ENCODE measurements at places on chromosomes 2 and 18. TPM values are rescaled to one million over a fixed set of nuclear protein-coding genes. Genes with fewer than 3 reads are reported as not detected.

DNA sequence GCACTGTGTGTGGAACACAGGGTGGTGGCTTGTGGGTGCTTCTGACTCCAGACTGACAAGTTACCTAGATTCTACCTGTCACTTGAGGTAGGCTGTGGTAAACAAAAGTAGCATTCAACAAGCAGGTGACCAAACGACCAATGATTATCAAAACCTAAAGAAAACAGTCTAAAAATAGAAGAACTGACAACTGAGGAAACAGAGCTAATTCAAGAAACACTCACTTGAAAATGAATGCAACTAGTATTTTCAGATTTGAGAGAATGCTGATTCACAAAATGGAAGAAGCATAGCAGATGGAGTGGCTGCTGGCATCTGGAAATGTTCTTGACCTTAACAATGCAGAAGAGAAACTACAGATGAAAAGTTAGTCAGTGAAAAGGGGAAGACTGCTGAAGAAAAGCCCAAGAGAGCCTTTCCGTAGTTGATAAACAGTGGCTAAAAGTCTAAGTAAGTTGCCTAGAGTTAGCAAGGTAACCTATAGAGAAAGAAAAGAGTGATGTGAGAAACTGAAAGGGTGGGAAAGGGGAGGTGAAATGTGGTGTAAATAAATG is 170.4 kb downstream of the NCK2 start:
- H3K27ac ChIP-seq = no peak overlapping the region
- DNase-seq = no peak
- no peak overlapping the region for H3K4me3 ChIP-seq
- peaks cover 28% of the 10 kb centered on the region for H3K4me1 ChIP-seq
- H3K36me3 ChIP-seq = peaks cover 2% of the 10 kb centered on the region

ERFE gene
- not detected for total RNA-seq

- no peak overlapping the region for H3K4me3 ChIP-seq
- H3K27ac ChIP-seq = no peak overlapping the region
- no peaks in the 10 kb centered on the region for H3K36me3 ChIP-seq
- no peak for DNase-seq
- H3K27me3 ChIP-seq = peaks cover 8% of the 10 kb centered on the region
Observed at GRCh38 chr18:9008200-9008708, 94.2 kb upstream of the NDUFV2 start.

ATP8B1 gene
- total RNA-seq = not detected

DNA sequence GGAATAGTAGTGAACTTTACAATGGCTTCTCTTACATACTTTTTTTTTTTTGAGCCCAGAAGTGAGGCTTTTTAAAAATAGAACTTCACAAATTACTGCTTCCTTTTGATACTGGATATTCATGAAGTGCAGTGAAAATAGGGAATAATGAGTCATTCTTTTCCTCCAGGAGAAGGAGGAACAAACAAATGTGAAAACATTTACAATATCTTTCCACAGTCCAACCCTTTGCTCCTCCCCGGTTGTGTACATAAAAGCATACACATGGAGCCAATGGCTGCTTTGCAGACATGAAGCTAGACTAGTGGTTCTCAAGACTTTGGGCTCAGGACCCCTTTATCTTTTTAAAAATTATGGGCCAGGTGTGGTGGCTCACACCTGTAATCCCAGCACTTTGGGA is 266.9 kb downstream of the GBX2 start:
- H3K36me3 ChIP-seq = no peaks in the 10 kb centered on the region
- no peak for DNase-seq
- no peaks in the 10 kb centered on the region for H3K4me1 ChIP-seq
- H3K27me3 ChIP-seq = peaks cover 4% of the 10 kb centered on the region

DNA sequence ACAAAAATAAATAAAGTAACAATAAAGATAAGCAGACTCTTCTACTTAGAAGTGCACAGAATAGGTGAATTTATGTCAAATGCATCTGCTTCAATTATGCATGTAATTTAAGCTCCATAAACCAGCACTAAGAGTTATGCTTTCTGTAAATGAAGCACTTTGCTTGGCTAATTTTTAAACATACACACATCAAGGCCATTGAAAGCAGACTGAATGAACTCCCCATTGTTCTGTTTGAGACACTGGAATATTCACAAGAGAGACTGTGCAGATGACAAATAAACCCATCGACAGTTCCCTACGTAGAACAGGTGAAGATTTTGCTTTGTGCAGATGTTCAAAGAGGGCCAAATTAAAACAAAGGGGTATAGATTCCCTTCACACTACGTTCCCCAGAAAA is 133.4 kb downstream of the PID1 start:
- no peak overlapping the region for H3K4me3 ChIP-seq
- no peak for DNase-seq
- H3K36me3 ChIP-seq = no peaks in the 10 kb centered on the region
- no peaks in the 10 kb centered on the region for H3K4me1 ChIP-seq
- H3K27me3 ChIP-seq = no peaks in the 10 kb centered on the region
